ENCODE measurements at places on chromosomes 3 and 15. TPM values are rescaled to one million over a fixed set of nuclear protein-coding genes. Genes with fewer than 3 reads are reported as not detected.

SPSB4 gene
- total RNA-seq: 82.2 TPM

GPR62 gene
- 0.42 TPM for total RNA-seq

CFAP100 gene
- total RNA-seq: not detected

UPK1B gene
- 1.0 TPM for total RNA-seq

RARRES1 gene
- total RNA-seq: 0.39 TPM

PLOD2 gene
- total RNA-seq: 84.5 TPM

THAP10 gene
- 4.6 TPM for total RNA-seq

TIMMDC1 gene
- 106 TPM for total RNA-seq

LRRC15 gene
- not detected for total RNA-seq

IGSF10 gene
- 0.18 TPM for total RNA-seq

CLDND1 gene
- total RNA-seq: 70.1 TPM

WDR49 gene
- 0.95 TPM for total RNA-seq

TRPM1 gene
- not detected for total RNA-seq

OCA2 gene
- 0.63 TPM for total RNA-seq

KLF15 gene
- 9.5 TPM for total RNA-seq

ADAMTS17 gene
- total RNA-seq: 5.5 TPM

SNAP23 gene
- 13.3 TPM for total RNA-seq

PRTG gene
- total RNA-seq: 93.8 TPM

PTH1R gene
- total RNA-seq: 101 TPM

C3orf20 gene
- 0.92 TPM for total RNA-seq

ANKRD63 gene
- total RNA-seq: 104 TPM

CTDSPL gene
- total RNA-seq: 15.3 TPM
